SHP77 (cell line): ENCODE measurements at places on chromosomes 6 and 20.

DNA sequence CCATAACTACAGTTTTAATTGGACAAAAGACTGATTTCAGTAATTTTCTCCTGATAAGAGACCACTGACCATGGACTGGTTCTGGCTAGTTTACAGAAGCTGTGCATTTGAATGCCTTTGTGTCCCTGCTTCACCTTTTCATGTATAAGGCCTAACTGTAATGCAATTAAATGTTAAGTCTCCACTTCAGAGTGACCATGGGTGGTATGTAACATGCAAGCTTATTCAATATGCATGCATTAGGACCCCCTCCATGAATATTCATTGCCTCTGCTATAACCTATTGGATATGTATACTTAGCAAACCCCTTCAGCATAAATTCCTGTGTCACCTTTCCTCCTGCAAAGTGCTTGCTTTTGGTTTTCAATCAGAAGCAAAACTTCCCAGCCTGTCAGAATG lies 2.2 kb downstream of the UBD start:
- DNase-seq: no peak

GRCh38 chr20:12225898-12226297 lies 308.2 kb downstream of the BTBD3 start:
- no peak for DNase-seq

- no peak for DNase-seq
Observed at GRCh38 chr6:80235647-80236046, 129.2 kb downstream of the BCKDHB start.

GRCh38 chr6:49497304-49497703 lies 2.4 kb upstream of the GLYATL3 start:
- no peak for DNase-seq

DNA sequence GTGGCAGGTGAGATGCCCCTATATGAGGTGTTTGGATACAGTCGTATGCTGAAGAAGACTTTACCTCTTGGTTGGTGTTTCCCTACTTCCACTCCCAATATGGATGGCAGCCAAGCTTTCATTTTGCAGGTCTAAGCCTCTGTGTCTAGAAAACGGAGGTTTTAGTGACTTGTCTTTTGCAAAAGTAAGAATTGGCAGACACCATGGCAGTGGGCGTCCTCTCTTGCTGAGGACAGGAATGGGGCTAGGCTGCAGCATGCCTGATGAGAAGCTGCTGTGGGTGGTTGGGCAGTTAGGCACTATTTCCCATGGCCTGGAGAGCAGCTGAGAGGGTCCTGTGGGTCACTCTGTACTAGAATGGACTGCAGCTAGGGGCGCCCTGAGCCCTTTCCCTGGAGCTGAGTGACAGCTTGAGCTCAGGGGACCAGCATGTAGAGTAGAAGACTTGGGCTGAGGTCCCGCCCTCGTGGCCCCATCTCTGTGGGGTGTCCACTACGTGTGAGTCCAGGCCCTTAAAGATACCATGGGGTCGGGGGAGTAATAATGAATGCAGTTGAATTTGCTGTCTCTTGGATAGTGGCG lies 127.4 kb downstream of the CDH26 start:
- DNase-seq: no peak

- DNase-seq: no peak
Observed at GRCh38 chr20:16621435-16622141, 48.3 kb upstream of the KIF16B start.

GRCh38 chr6:15292721-15293302 lies 46.9 kb downstream of the JARID2 start:
- DNase-seq: no peak

- no peak for DNase-seq
Observed at GRCh38 chr6:151043944-151044343, 178.4 kb downstream of the MTHFD1L start.

DNA sequence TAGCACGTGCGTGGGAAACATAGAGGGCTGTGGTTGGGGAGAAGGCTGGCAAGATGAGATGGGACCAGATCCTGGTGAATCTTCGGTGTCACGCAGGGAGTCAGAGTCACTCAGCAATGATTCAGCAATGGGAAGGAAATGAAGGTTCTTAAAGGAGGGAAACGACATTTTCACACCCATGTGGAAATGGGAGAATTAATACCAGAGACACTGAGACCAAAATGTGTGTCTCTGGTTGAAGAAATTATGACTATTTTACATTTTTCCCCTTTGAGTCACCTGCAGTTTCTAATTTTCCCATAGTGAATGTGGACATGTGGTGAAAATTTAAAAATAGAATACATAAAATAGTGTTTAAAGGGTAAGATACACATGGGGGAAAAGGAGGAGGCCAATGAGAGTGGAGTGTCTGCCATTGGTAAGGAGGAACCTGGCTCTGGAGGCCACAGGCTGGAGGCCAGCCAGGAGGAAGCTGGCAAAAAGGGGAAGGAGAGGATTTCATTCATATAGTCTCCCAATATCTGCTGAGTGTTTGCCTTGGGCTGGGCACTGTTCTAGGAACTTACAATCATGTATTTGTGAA lies 17.5 kb downstream of the NRN1 start:
- DNase-seq: no peak

DNA sequence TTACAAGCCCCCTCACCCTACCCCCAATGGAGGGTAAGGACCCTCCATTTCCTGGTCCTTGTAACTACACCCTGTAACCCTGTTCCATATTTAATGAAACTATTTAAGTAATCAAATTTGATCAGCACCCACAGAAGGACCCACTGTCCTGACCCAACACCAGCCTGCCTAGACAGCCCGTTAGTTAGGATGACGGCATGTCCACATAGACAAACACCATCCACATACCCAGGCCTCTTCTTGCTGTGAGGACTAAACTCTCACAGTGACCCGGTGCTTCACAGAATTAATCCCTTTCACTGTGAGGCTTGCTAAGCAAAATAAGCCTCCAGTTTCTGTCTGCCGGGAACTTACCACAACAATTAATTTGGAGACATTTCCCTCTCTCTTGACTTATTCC lies 32.8 kb upstream of the FOXQ1 start:
- DNase-seq: no peak

DNA sequence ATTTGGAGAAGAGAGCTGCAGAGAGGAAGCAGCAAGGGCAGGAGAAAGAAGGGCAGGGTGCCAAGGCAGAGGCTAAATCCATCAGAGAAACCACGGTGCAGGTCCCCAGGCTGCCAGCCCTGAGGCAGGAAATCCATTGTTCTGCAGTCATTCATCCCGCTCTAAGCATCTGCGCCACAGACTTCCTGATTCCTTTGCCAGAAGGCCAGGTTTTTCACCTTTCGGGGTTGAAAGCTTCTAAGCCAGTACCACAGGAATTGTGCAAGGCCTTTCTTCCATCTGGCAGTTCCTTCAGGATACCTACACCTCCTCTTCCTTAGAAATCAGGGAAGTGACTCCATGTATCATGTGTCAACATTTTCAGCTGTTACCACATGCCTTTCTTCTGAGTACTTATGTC lies 45.6 kb downstream of the ADGRF5 start:
- no peak for DNase-seq

- DNase-seq: no peak
Observed at GRCh38 chr6:165944002-165944466, 223.6 kb downstream of the TBXT start.

DNA sequence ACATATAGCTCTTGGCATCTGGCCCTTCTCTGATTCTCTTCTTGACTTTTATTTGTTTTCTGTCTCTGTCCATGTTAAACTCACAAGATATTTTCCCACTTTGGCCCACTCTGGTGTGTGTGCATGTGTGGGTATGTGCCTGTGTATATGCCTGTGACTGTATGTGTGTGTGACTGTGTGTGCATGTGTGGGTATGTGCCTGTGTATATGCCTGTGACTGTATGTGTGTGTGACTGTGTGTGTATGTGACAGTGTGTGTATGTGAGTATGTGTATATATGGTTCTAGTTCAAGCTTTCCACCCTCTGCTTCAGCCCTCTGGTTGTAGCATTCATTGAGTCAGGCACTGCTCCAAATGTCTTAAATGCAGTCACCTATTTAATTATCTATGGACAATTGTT lies 88.6 kb upstream of the GGTLC1 start:
- no peak for DNase-seq

- DNase-seq: no peak
Observed at GRCh38 chr6:23601811-23602345, 524.1 kb upstream of the NRSN1 start.

- DNase-seq: no peak
Observed at GRCh38 chr6:125966569-125966968, 10.0 kb downstream of the HINT3 start.

- DNase-seq: peak; percentile 61
Observed at GRCh38 chr20:17504898-17505635, 26.1 kb downstream of the BFSP1 start.

- no peak for DNase-seq
Observed at GRCh38 chr20:39829661-39830060, 859.4 kb downstream of the MAFB start.

DNA sequence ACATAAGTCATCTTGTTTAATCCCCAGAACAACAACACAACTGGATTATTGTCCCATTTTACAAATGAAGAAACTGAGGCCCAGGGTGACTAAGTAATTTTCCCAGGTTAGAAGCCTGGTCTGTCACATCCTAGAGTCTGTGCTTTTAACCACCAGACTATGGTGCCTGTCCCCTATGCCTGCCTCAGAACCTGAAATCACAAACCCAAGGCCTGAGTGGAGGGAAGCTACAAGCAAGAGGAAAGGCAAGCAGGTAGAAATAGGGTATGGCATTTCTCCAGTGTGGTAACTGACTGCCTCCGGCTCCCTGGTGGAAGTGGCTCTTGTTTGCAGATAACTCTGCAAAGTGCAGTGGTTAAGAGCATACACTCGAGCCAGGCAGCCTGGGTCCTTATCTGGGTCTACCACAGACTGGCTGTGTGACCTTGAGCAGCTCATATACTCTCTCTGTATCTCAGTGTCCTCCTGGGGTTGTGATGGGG lies 2.5 kb downstream of the TMEM63B start:
- DNase-seq: no peak

GRCh38 chr20:60403105-60403741 lies 445.0 kb downstream of the CDH26 start:
- no peak for DNase-seq

DNA sequence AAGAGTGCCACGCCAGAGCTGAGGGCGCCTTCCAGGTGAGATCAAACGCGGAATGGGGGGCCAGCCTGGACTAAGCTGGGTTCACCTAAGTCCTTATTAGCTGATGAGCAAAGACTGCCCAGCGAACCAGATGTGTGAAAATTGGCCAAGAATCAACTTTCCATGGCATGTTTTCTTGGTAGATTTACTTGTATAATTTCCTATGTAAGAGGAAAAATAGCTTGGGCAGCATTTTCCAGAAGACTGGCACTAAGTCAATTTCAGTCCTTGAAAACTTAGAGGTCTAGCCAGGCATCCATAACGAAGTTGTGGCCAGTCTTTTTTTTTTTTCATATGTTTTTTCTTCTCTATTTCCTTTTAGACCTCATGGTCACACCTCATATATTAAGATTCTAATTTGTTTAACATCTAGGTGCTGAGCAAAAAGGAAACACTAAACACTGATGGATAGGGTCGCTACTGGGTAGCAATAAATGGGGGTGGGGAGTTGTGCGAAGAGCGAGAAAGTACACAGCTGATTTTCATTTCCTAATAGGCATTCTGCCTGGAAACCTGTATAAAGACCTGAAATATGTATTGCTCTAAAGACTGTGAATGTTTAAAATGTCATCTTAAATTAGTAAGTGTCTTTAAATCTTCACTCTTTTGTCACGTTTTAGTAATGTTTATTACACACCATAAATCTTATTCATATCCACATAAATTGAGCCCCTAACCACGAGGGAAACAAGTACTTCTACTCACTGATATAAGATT lies 188.8 kb downstream of the CD83 start:
- no peak for DNase-seq

DNA sequence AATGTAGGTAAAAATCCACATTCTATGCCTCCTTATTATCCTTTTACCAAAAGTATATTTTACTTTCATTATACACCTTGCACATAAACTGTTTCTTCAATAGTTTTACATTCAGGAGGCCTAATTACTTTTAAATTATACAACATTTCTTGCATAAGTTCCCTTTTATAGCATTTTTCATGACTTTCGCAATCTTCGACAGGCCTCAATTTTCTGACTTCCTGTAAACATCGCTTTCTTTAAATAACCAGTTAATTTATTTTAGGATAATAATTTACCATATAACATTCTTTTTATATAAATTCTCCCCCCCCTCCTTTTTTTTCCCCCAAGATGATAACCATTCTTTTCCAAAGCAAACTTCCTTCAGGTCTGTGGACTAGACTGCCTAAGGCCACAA lies 9.2 kb downstream of the SLC35A1 start:
- DNase-seq: no peak

- no peak for DNase-seq
Observed at GRCh38 chr6:52617087-52617486, 40.2 kb upstream of the TRAM2 start.

- no peak for DNase-seq
Observed at GRCh38 chr6:105781248-105781647, 304.9 kb upstream of the PRDM1 start.
